Fibroblast of villous mesenchyme (primary cell): ENCODE measurements at places on chromosomes 6 and 20. TPM values are rescaled to one million over a fixed set of nuclear protein-coding genes. Genes with fewer than 3 reads are reported as not detected.
A peak's percentile ranks its signal among the peaks of the same experiment; 100 is the strongest.

DNA sequence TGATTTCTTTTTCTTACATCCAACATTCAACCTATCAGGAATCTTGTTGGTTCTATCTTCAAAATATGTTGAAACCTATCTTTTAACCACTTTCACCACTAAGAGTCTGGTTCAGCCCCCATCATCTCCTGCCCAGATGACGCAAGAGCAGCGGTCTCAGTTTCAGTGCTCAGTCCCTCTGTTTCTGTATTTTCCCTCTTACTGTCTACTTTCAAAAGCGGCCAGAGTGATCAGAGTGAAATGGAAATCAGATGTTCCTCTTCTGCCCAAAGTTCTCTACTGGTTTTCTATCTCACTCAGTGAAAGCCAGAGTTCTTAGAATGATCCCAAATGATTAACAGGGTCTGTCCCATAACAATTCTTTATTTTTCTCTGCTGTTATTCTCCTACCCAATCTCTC is 147.9 kb upstream of the PDE7B start:
- DNase-seq, result no peak

The HNF4A gene
- not detected in 2 replicates for total RNA-seq

GRCh38 chr6:147201885-147202515 is 2.2 kb upstream of the STXBP5 start:
- DNase-seq, result peak; percentile 37

GRCh38 chr6:10347561-10348327 is 67.1 kb downstream of the TFAP2A start:
- no peak for DNase-seq

- DNase-seq, result no peak
These were observed 44.2 kb upstream of the SCRT2 start for GRCh38 chr20:719816-720215.

The SLC2A10 gene
- 45.4 and 52.7 TPM in 2 replicates for total RNA-seq

The ADGRG6 gene
- total RNA-seq, result 33.2 and 153 TPM in 2 replicates

The RHAG gene
- not detected in 2 replicates for total RNA-seq

DNA sequence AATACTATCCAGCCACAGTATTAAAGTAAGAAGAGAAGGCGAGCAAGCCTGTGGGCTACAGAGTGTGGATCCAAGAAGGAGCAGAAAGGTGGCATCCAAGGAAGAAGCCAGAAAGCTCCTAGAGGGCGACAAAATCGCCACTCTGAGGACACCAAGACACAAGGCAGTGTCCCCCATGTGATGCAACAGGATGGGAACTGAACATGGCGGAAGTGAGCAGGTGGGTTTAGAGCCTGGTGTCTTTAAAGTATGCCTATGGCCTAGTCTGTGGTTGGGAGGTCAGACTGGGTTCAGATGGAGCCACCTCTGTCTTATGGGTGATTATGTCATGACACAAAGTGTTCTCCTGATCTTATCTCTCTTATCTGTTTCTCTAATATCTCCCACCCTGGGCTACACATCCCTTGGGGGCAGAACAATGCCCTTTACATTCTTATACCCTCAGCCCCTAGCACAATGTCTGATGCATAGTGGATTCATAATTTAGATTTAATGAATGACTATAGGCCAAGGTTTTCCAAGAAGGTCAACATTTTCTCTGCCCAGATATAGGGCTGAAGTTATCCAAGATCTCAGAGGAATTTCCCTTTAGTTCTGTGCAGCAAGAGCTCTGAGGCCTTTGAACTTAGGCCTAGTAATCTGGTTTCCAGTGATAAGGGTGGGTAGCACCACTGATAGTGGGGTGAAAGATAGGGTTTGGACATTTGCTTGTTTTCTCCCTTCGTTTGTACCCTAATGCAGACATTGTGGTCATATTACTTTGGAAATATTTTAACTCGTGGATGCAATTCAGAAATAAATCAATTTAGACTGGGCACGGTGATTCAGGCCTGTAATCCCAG is 167.3 kb upstream of the AKIRIN2 start:
- no peak for DNase-seq

DNA sequence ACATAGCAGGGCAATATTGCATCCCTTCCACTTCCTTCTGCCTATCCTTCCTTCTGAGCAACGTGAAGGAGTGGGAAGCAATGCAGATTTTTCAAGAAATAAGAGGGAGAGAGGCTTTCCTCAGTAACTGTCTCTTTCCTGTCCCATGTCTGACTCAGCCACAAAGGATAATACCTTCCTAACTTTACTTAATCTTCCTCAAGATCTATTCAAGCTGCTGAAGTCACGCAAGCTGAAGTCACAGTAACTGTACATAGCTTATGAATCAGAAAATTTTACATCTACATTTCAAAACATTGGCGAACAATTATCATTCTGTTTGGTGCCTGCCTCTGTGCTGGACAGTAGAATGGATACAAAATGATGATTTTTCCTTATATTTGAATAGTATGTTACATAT is 86.4 kb upstream of the POU3F2 start:
- DNase-seq, result no peak

DNA sequence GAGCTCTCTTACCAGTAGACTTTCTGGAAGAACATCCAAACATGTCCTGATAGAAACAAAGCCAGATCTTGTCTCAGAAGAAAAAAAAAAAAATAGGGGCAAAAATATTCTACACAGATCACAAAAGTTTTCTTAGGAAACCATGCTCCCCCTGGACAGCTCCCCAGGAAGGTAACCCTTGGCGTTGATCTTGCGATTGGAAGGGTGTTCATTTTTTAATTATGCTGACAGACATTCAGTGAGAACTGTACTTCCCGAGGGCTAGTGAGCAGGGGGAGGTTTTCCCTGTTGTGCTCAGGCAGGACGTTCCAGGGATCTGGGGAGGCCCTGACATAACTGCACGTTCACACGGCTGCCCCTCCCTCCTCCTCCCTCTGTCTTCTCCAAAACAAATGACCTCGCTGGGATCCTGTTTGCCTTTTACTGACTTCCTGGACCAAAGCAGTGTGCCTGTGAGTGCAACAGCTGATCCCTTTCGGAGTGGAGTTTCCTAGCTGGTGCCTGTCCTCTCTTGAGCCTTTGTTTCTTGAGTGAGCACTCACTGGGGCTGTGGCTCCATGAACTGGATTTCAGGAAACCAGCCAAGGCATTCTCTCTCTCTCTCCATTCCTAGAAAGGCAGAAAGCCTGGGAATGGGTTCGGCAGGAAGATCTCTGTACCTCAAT is 46.7 kb downstream of the MARCKS start:
- DNase-seq, result peak; percentile 69

The IMPG1 gene
- not detected in 2 replicates for total RNA-seq
